ENCODE measurements at places on chromosomes 3 and 15.

- no peak for DNase-seq
These were observed 19.5 kb downstream of the PPCDC start for GRCh38 chr15:75042730-75043508.

- no peak for DNase-seq
These were observed 7.5 kb downstream of the IQSEC1 start for GRCh38 chr3:13065727-13066126.

- DNase-seq, result no peak
These were observed 125.6 kb downstream of the PLCH1 start for GRCh38 chr3:155619118-155619915.

GRCh38 chr3:88141458-88142083 is 8.2 kb upstream of the C3orf38 start:
- no peak for DNase-seq

- no peak for DNase-seq
These were observed 69.9 kb downstream of the FBLN2 start for GRCh38 chr3:13618836-13619235.

GRCh38 chr3:109154979-109155378 is 18.5 kb downstream of the C3orf85 start:
- DNase-seq, result no peak

GRCh38 chr3:52119099-52119498 is 35.1 kb downstream of the POC1A start:
- DNase-seq, result no peak

GRCh38 chr3:120163816-120164215 is 69.6 kb upstream of the GSK3B start:
- no peak for DNase-seq

DNA sequence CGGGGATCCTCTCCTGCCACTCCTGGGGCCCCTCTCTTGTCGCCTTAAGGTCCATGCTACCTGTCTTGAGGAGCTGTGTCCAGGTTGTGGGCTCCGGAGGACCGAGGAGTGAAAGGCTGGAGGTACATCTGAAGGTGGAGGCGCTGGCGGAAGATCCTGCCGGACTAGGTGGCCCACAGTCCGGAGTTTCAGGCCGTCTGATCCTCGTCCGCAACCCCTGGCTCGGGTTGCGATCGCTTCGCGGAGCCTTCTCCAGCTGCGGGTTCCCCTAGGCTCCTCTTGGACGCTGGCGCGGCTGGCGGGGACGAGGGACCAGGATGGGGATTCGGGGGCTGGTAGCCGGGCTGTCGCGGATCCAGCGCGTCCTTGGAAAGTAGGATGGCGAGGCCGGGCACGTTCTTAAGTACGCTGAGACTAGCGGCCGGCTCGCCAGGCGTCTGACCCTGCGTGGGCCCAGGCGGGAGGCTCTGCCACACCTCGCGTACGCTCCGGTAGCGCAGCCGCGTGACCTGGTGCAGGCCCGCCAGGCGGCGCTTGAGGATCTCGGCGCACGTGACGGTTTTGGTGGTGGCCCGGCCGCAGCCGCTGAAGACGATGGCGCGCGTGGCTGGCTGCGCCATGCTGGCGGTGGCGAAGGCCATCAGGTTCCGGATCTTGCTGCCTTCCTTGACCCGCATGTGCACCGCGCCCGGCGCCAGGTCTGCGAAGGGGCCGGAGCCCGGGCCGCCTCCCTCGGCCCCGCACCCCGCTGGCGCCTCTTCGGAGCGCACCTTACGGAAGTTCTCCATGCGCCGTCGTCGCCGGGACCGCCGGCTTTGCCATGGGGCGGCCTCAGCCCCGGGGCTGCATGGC is 550 bp downstream of the RPP25 start:
- DNase-seq, result no peak

DNA sequence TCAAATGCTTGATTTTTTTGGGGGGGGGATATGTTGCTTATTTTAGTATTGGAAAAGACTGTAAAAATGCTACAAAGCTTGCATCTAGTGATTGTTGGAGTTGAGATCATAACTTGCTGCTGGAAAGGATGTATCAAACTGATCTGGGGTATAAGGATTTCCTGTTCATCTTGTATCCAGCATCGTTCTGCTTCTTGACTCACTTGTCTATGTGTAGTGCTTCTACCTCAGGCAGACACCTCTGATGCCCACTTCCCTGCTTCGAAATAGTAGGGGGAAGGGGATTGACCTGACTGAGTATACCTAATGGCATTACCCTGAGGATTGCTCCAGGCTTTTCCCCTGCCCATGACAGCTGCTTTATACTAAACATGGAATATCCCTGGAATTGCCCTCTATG is 42.7 kb downstream of the STT3B start:
- DNase-seq, result no peak

DNA sequence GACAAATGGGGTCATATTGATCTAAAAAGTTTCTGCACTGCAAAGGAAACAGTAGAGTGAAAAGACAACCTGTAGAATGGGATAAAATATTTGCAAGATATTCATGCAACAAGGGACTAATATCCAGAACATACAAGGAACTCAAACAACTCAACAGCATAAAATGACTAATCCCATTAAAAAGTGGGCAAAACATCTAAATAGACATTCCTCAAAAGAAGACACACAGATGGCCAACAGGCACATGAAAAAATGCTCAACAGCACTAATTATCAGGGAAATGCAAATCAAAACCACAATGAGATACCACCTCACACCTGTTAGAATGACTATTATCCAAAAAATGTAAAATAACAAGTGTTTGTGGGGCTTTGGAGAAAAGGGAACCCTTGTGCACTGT is 8.8 kb downstream of the SLC12A8 start:
- no peak for DNase-seq

DNA sequence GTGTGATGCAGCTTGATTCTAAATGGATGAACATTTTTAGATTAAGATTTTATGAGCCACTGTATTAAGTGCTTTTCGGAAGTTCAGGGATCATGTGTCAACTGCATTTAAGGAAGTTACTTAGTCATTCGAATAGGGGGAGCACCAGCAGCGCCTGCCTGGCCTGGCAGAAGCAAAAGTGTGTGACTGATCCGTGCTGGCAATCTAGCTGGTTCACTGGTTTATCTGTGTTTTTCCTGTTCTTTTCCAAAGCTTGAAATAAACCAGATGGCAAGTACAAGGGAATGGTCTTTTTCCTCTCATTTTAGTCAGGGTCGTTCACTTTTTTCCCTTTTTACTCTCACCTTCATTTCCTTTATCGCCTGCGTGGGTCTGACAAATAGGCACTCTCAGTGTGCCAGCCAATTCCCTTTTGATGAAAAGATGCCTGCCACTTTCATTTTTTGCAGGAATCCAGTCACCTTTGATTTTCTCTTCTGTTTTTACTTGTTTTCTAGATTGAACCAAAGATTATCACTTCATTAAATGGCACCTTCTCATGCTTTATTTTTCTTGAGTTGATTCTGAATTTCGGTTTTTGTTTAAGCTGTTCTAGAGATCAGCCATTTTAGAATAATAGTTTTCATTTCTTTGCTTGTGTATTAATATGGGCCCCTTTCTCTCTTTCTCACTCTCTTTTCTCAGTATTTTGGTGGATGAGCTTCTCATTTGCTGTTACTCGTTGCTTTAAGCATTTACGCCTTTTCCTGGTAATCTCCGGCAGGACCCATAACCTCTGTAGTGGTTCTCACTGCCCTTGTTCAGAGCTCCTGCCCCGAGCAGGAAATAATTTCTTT is 2.8 kb downstream of the ABHD2 start:
- no peak for DNase-seq

- DNase-seq, result peak; percentile 99
These were observed 333.0 kb upstream of the SATB1 start for GRCh38 chr3:18758047-18758704.

DNA sequence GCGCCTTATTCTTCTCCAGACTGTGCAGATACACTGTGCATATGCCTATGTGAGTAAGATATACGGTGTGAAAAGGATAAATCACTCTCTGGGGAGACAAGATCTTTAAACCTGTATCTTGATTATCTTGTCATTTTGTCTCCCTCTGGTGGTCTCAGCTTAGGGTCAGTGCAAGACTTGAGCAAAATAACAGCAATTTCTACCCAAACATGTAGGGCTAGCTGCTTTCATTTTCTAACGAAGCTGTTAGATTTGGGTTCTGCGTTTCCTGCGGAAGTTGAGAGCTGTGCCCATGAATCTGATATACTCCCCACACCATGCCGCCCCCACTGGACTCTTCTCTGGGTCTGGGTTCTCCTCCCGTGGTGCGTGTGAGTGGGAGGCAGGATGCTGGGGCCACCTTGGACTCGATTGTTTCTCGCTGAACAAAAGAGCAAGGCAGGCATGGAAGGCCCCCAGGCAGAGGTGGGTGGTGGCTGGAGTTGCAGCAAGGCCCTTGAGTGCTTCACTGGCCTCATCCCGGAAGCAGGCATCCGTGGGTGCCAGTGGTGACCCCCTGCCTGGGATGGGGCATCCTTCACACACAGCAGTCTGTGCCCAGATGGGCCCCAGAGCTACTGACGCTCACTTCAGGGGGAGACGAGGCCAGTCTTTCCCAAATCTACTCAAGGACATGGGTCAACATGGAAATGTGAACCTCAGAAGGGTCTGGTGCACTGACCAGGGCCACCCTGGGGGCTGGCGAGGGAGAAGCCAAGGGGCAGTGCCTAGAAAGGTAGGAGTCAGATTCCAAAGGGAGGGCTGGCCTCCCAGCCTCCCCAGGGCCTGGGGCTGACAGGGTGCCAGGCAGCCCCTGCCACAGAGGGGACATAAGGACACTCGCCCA is 179.6 kb downstream of the NSMCE3 start:
- DNase-seq, result no peak
